ENCODE measurements at places on chromosomes 11 and 22. TPM values are rescaled to one million over a fixed set of nuclear protein-coding genes. Genes with fewer than 3 reads are reported as not detected.

Gene H19
- total RNA-seq, result 0.37 TPM

Gene KREMEN1
- total RNA-seq, result 0.99 TPM

Gene LARGE1
- total RNA-seq, result 4.4 TPM

Gene RPL27A
- total RNA-seq, result 1,303 TPM

Gene SLC25A1
- 102 TPM for total RNA-seq

Gene CCDC188
- total RNA-seq, result 11.6 TPM

Gene NOL12
- total RNA-seq, result 29.1 TPM

Gene OR51B5
- total RNA-seq, result not detected

Measured in endothelial cell of umbilical vein (primary cell).